ENCODE measurements at places on chromosomes 3 and 15.
A peak's percentile ranks its signal among the peaks of the same experiment; 100 is the strongest.

DNA sequence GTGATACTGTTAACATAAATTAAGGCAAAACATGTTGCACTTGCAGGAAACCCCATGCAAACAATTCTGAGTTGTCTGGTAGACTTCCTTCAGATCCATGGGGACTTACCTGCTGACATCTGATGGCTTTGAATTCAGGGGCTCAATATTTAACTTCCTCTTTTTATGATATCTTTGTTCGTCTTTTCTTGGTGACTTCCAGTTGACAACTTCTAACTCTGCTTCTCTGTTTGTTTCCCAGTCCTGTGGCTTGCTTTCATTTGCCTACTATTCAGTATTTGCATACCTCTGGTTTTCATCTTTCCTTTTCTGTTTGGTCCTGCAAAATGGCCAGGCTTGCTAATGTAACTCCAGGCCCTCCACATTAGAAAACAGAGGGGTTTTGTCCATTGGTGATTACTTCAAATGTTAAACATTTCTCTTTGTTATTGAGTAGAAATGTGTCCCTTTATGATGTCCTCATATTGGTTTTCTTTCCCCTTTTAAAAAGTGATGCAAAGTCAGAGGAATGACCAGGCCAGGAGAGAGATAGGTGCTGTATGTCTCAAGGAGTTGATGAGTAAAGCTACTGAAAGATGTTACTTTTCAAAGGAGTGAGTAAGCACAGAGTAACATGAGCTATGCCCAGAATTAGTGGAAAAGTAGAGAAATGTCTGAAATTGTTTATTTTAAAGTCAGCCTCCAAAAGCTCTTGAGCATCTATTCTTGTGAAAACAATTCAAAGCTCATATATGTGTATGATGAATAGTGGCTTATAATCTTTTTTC is 335.9 kb downstream of the LPP start:
- DNase-seq = peak; percentile 17

DNA sequence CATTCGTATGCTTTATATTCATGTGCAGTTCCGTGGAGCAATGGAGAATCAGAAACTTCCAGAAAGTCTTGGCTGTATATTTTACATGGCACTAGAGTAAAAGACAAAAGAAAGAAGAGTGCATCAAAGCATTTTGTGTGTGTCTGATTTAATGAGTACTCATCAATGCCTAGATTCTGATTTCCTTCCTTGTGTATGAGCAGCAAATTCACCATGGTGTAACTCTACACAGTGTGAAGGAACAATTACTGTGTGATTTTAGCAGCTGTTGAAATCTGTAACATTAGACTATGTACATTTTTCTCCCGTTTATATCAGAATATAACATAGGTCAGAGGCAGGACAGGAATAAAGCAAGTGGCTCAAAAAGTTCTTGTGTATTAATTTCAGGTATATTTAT is 102.0 kb upstream of the TSC22D2 start:
- DNase-seq = no peak

DNA sequence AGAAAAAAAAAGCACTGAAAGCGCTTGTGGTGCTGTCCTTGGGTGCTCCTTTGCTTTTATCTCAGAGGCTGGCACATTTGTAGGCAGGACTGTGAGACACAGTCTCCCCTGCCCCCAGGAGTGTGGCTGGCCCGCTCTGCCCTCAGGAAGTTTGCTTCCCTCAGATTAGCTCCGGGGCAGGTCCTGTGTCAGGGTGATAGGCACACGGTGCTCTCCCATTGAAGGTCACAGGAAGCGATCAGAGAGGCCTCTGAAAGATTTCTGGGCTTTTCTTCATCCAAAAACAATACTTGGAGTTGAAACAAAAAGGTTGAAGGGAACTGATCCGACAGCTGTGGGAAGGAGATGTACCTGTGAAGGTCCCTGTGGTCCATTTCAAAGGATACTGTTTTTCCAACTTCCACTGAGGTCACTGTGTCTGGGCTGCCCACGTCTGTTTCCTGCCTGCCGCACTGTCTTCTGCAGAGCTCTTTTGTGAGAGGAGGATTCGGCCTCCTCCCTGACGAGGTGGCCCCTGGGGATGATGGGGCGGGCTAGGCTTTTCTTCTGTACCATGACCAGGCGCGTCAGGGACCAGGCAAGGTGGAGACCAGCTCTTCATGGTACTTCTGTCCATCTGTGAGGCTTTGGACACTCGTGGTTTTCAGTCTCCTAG is 330.5 kb upstream of the CTDSPL start:
- no peak for DNase-seq

DNA sequence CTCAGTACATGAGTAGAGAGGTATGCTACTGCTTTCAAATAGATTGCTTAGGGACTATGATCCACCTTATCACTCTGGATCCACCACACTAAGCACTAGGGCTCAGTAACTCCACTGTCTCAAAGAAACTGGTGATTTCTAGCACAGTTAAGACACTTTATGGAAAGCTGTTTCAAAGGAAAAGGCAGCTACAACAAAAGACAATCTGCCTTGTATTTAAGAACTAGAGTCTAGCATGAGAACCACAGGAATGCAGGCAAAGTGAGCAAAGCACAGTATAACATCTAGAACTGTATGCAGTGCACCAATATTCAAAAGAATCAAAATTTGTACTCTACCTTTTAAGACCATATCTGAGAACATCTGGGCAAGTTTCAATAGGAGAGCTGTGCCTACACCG is 17.9 kb downstream of the TFRC start:
- DNase-seq = no peak

DNA sequence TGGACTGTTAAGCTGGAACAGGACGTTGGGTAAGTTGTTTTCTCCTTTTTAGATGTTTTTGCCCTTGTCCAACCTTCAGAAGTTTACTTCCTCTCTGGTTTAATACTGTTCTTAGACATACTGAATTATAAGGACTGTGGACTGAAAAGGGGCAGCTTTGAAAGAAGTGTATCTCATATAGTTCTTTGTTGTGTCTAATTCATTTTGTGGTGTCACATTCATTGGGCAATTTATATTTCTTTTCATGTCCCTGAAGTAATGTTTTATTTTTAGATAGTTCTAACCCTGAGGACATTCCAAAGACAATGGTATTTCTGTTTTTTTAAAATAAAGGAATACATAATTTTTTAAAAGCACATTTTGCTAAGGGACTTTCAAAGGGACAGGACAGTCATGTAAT is 45.2 kb downstream of the TMEM108 start:
- DNase-seq = no peak

DNA sequence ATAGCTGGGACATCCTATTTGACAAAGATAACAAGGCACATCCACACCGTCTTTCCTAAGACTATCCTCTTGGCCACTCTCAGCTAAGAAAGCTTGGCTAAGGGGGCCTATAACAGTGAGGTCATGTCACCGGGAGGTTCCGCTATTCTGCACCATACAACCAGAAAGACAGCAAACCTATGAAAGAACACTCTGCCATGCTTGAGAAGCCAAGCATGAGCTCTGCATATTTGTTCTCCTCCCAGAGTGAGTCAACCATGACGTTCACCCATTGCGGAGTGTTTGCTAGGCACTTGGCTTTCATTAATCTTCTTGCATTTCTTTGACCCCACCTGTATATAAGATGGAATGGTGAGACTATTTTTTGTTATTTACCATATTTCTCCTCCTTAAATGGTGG is 141.2 kb downstream of the GMNC start:
- DNase-seq = no peak

- DNase-seq = no peak
Observed at GRCh38 chr3:15649858-15650257, 48.3 kb downstream of the BTD start.
